NCI-H1417 (cell line): ENCODE measurements at places on chromosomes 7 and 10.
A peak's percentile ranks its signal among the peaks of the same experiment; 100 is the strongest.

DNA sequence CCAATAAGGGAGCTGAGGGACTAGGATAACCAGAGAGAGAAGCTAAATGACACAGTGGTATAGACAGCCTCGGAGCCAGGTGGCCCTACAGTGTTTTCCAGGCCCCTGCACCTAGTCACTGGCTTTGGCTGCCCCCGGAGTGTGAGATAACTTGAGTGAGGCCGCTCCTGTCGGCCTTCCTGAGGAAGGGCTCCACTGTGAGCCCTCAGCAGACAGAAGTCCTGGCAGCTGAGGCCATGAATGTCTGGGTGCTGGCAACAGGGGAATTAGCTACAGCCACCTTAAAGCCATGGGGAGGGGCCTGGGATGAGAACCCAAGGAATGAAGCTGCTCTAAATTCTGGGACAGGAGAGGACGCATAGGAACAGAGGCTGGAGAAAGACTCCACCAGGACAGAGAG lies 4.6 kb upstream of the GDF10 start:
- no peak for DNase-seq

GRCh38 chr7:115634633-115635032 lies 395.9 kb downstream of the TFEC start:
- peak; percentile 18 for DNase-seq

GRCh38 chr7:24024276-24025068 lies 259.5 kb upstream of the NPY start:
- DNase-seq, result no peak

- no peak for DNase-seq
Measured at GRCh38 chr10:1360558-1361164, 304.5 kb downstream of the WDR37 start.

GRCh38 chr7:373818-374705 lies 84.1 kb downstream of the FOXL3 start:
- no peak for DNase-seq

GRCh38 chr7:96184783-96185182 lies 137.1 kb downstream of the SLC25A13 start:
- no peak for DNase-seq

DNA sequence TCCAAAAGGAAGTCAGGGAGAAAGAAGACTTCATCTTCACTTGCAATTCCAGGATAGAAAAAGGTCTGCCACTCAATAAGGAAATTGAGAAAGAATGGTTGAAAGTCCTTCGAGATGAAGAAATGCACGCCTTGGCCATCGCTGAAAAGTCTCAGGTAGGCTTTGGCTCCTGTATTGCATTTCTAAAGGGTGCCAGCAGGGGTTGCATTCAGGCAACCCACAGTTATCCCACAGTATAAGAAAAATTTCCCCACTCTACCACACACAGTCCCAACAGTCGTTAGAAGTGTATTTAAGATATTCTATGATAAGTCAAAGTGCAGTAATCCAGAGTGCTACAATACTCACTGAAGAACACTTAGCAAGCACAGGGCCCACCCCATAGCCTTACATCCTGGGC lies 93.4 kb upstream of the FGL2 start:
- DNase-seq, result no peak

DNA sequence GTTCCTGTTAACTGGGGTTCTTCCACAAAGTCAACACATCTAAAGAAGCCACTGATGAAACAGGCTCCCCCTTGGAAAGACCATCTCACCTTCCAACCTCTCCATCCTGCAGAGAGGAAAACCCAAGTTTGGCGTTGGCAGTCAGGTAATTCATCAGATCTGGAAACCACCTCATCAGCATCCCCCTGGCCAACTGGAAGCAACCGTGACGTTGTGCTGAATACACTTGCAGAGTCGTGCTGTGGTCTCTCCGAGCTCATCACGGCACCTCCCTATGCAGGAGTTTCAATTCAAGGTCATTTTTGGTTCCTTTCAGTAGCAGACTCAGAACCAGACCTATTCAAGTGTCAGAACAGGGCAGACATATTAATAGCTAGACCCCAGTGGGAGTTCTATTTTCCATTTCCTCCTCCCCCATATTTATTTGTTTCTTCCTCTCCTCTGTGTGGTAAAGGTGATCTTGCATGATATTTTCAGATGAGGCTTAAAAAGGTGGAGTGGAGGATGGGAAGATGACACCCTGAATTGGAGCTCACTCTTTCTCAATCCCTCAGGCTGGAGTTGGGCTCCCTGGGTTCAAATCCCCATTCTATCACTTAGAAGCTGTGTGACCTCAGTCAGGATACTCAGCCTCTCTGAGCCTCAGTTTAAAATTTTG lies 149.1 kb upstream of the ADO start:
- no peak for DNase-seq

- no peak for DNase-seq
Measured at GRCh38 chr7:99618726-99619125, 2.0 kb downstream of the ZSCAN25 start.

GRCh38 chr10:100683004-100683403 lies 62.4 kb upstream of the PAX2 start:
- DNase-seq, result no peak

GRCh38 chr7:55249332-55249731 lies 115.8 kb upstream of the LANCL2 start:
- DNase-seq, result no peak

DNA sequence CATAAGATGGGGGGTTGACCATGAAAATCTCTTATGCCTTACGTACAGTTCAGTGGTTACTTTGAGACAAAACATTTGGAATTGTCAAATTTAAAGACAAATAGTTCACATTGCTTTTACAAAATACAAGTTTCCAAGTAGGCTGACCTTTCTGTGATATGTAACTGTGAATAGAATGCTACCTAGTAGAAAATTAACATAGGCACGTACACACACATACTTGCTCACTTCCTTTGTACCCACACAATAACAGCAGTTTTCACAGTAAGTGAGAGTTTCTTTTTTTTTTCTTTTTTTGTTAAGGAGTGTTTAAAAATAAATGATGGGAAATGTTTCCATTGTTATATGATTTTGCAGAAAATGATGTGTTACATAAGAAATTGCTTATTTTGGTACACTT lies 53.3 kb upstream of the SP8 start:
- no peak for DNase-seq

DNA sequence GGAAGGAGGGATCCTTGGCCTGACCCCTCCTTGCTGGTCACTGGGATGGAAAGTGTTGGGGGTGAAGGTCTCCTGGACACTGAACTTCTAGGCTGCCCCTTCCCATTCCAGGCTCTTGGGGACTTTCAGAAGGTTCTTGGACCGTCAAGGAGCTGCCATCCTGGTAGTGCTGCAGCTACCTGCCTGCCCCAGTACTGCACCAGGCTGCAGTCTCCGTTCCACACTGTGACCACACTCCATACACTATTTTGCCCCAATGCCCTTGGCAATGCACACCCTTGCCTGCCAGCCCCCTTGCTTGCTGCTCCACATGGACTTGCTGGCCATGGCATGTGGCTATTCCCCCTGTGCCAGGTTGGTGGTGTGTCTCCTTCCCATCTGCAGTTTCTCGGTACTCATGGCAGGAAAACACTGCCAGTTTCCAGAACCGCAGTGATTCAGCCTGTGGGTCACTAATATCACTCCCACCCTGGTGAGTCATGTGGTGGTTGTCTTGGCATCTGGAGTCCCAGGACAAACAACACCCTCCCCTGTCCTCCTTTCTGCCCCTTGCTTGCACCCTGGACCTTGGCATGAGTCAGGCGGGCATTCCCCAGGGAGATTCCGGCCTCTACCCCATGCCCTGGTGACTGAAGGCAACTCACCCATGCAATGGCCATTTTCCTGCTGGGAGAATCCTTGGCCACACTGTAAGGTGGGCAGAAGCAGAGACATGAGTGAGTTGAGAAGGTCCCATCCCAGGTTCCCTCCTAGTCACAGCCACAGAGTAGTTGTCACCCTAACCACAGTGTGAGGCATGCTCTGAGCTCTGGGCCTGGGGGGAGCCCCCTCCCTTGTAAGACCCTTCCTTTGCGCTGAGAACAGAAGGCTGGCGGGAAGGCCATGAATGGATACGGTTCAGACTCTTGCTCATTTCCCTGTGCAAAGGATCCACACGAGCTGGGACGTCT lies 32.8 kb downstream of the GOLGA7B start:
- DNase-seq, result no peak

- no peak for DNase-seq
Measured at GRCh38 chr7:40965774-40966173, 737.1 kb downstream of the INHBA start.

GRCh38 chr7:47369736-47370135 lies 212.2 kb downstream of the TNS3 start:
- DNase-seq, result no peak

DNA sequence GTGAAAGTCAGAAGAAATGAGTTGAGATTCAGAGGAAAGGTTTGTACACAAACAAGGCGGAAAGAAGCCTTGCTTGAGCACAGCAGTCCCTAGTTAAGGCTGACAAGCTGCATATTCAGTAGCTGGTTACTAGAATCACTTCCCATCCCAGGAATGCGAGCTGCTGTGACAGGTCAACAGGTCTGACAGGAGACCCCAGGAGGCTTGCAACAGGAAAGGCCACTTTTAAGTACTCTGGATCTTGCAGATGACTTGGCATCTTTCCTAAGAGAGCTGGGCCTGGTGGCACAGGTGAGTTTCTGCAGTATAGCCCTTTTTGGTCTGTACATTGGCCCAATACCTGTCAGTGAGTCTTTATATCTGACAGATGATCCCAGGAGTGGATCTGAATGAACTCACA lies 35.7 kb upstream of the UNC5B start:
- no peak for DNase-seq

DNA sequence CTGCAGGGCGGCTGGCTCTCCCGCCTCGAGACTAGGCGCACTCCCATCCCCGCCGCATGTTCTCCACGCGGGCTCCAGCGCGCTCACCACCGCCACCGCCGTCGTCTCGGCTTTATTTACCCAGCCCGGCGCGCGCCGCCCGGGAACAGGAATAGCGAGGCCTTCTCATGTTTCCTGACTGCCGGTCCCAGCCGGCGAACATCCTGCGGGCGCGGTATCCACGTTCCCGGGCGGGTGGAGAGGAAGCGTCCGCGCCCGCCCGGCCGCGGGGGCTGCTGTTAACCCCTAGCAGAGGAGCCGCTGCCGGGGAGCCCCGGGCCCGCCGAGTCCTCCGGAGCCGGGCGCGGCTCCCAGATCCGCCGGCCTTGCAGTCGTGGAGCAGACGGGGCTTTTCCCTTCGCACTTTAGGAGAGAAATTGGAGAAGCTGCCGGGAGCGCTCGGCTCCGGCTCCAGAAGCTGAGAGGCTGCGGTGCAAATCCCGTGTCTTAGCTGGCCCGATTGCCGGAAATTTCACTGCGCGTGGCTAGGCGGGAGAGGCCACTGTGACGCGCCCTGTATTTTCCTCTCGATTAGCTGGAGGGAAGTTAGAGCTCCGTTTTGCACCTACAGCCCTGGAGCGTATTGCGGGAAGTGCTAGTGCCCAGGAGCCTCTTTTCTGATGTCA lies at the start of gene MKX:
MKX (minus strand) TSS at position 88 of the 665 bp plus-strand sequence. CDS start 2,404 bp downstream, outside the sequence.
- DNase-seq, result peak; percentile 73

- DNase-seq, result no peak
Measured at GRCh38 chr7:117741962-117742361, 131.3 kb downstream of the CTTNBP2 start.

- no peak for DNase-seq
Measured at GRCh38 chr7:112481121-112481736, 438 bp downstream of the LSMEM1 start.

DNA sequence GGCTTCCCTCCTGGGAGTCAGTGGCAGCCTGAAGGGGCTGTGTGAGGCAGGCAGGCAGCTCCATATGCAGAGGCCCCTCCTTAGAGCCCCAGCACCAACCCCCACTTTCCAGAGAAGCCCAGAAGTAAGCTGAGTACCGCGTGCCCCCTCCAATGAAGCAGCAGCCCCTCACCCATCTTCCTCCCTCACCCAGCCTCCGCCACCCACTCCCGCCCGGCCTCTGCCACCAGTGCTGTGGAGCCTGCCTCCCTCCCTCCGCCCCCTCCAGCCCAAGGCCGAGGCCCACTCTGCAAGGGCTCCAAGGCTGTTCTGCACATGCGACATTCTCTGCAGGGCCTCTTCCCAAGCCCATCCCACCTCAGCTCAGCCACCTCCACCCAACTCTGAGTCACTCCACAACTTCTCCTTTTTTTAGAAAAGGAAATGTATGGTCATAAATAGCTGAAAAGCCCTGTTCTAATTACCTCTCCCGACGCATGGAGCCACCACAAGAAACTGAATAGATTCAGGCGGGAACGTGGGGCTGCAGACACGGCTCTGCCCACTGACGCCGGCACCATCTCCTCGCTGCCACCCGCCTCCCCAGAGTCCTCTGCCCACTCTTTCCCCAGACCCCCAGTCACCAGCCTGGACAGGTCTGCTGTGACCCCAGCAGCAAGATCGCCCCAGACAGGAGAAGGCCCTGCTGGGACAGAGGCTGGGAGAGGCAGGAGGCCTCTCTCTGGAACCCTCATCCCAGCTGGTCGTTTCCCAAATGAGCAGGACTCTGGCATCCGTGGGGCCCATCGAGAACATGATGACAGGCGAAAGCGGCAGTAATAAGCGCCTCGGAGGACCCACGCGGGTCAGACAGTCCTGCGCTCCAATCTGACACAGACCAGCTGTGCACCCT lies 213.9 kb downstream of the MAD1L1 start:
- DNase-seq, result no peak

DNA sequence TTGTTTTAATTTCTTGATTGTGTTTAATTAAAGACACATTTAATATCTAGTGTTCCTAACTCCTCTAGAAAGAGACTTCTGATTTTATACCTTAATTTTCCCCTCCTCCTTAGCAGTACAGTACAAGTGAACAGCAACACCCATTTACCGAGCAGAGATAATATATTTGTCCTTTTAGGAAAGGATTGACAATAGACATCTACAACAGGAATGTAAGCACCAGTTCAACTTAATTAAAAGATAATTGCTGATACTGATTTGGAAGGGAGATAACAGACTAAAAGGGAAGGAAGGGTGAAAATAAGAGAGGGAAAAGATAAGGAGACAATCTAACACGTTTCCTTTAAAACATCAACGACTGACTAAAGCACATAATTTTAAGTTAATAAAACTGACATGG lies 119.3 kb downstream of the SRPK2 start:
- DNase-seq, result no peak

DNA sequence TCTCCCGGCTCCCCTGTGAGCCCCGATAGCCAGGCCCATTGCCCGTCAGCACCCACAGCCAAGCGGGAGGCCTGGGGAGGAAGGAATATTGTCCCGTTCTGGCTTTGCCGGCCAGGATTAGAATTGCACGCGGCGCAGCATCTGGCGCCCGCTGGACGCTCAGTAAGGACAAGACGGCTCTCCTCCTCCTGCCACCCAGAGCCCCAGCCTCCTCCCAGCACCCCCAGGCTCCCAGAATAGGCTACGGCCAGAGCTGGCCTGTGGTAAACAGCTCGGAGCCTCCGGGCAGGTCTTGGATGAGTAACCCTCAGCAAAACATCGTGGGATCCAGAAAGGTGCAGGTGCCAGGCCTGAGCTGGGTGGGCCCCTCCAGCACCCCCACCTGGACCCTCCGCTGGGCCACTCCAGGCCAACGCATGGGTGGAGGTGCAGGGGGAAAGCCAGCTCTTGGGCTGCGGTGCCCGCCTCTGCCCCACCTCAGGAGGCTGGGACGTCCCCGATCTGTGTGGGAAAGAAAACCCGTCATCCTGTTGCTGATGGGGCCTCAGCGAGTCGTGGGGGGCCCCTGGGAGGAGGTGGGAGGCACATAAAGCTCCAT lies 5.8 kb upstream of the FAM20C start:
- no peak for DNase-seq
